ENCODE measurements at places on chromosomes 6 and 20. TPM values are rescaled to one million over a fixed set of nuclear protein-coding genes. Genes with fewer than 3 reads are reported as not detected.

DNA sequence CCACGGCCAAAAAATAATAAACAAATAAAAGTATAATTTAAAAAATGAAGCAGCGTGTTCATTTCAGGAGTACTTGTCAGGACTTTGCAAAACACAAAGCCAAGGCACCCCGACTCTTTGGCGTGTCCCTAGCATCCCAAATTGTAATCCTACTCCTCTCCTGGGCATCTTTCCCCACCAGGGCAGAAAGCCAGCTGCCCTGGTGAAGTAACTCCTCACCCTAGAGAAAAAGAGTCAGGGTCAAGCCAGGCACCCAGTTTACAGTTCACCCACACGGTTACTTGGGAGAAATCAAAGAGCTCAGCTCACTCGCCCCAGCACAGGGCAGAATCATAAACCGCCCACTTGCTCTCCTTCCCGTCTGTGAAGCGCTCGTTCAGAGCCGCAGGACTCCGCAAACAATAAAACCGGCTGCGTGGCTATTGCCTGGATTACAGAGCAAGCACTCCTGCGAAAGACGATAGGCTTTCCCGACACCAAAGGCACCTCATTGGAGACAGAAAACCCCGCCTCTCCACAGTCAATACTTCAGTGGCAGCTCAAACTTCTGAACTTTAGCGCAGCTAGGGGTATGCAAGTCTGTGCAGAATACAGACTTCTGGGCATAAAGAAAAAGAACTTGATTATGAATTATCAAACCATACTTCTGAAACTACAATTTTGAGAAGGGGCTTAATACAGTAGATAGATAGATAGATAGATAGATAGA lies 73.0 kb upstream of the NHSL1 start:
- peak; percentile 74 for DNase-seq

GRCh38 chr6:96917098-96917497 lies 7.4 kb upstream of the KLHL32 start:
- no peak for DNase-seq

DNA sequence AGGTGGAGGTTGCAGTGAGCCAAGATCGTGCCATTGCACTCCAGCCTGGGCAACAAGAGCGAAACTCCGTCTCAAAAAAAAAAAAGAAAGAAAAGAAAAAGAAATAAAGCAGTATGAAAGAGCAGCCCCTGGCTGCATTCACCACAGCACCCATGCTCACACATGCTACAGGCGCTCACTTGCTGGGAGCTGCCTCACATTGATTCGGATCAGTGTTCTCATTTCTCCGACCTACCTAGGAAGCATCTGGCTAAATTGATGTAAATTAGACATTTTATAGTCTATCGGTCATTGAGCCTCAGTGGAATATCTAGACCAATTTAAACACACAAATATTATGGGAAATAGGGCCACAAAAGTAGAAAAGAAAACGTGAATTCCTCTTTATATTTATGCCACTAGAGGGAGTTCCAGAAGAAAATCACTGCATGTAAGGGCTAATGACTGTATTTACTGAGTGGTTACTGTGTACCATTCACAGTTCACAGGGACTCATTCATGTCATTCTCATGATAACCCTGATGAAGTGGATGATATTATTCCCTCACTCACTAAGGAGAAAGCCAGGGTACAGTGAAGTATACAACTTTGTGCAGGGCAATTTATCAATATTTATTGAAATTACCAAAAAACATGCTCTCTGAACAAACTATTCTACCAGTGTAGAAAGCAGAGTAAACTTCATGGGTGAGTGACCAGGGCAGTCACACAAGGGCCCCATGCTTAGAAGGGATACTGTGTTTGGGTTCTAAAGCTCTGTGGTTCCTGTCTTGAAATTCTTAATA lies 5.3 kb upstream of the MOG start:
- peak; percentile 28 for DNase-seq

Gene NKX2-4
- not detected for total RNA-seq

Gene GSTA4
- total RNA-seq: 25.8 TPM

Gene CGA
- total RNA-seq: not detected
